Globus pallidus (tissue), 1 donor: ENCODE measurements at places on chromosomes 5 and 9.

GRCh38 chr5:173010021-173010420 is 26.4 kb downstream of the ATP6V0E1 start:
- no peak for DNase-seq

GRCh38 chr9:33782395-33783152 is 12.8 kb upstream of the PRSS3 start:
- DNase-seq = no peak

DNA sequence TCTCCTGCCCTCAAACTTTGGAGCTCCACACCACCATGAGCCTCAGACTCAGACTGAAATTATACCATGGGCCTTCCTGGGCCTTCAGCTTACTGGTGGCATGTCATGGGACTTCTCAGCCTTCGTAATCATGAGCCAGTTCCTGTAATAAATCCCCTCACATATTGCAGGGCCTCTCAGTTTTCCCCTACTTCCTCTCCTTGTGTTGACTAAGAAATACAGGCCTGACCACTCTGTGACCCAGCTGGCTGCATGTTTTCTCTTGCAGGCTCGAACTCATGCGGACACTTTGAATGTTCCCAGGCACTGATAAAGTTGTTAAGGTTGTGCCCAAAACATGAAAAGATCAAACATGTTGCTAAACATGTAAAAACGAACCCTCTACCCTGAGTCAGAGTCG is 26.2 kb upstream of the SHC3 start:
- no peak for DNase-seq

- DNase-seq = no peak
Observed at GRCh38 chr5:5316334-5316733, 106.1 kb upstream of the ICE1 start.

- no peak for DNase-seq
Observed at GRCh38 chr5:109981979-109982378, 292.3 kb downstream of the MAN2A1 start.

- no peak for DNase-seq
Observed at GRCh38 chr5:136143312-136143711, 10.7 kb downstream of the SMAD5 start.

DNA sequence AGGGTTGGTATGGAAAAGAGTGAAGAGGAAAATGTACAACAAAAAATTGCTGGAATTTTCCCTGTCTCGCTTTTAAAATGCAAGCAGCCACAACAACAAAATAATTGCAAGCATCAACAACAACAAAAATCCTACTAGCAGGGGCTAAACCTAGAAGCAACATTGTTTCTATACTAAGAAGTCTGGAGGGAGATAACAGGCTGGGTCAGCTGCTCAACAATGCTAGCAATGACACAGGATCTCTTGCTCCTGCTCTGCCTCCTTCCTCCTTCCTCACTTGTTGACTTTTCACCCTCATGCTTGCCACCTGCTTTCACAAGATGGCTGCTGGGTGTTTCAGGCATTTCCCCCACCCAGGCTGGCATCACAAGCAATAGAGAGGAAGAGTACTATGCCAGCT is 7.6 kb upstream of the AOPEP start:
- DNase-seq = no peak
